Activated CD8-positive, alpha-beta memory T cell treated with anti-CD3 and anti-CD28 coated beads, Interleukin-2, amount 10 ng/mL, durations not matched to agents 7 days and 5 days (primary cell): ENCODE measurements at places on chromosomes 7 and 10.

- DNase-seq, result peak; percentile 47
Observed at GRCh38 chr10:50310560-50311174, 59.4 kb upstream of the ASAH2 start.

GRCh38 chr7:6536262-6537260 is 14.7 kb downstream of the GRID2IP start:
- no peak for DNase-seq

DNA sequence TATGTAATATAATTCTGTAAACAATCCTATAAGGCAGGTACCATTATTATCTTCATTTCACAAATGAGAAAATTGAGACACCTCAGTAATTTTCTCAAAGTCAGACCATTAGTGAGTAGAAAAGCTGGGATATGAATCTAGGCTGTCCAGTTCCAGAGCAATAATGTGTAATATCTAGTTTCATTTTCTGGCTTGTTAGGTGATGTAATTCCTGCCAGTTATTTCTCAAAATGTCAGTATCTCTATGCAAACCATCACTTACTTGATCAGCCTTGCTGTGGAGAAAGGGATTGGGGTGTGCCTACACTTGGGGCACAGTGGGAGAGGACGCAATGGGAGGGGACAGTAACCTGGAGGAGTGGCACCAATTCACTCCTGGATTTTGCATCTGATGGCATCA is 157.5 kb downstream of the LYZL1 start:
- no peak for DNase-seq

DNA sequence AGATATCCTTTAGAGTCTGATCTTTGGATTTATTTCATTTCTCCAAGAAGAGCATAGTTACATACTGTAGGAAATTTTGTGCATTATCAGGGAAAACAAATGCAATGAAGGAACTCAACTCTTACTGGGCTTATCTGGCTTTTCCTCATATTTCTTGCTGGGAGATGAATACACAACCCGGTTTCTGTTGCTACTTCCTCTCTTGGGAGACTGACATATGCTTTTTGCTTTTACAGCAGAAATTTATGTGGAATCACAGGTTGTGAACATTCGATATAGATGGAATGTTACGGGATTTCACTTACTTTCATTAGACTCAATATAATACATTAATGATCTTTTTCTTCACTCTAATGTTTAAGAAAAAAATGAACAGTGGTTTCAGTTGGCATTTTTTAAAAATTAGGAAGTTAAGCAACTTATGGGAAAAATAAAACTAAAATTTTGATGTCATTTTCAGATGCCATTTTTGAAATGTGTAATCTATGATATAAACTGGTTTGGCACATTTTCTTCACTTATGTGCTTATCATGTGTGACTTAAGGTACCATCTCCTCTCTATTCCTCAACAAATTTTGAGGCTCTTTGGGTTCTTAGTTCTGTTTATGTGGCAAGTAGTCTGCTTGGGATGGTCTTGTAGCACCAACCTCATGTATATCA is 7.1 kb downstream of the SND1 start:
- no peak for DNase-seq

DNA sequence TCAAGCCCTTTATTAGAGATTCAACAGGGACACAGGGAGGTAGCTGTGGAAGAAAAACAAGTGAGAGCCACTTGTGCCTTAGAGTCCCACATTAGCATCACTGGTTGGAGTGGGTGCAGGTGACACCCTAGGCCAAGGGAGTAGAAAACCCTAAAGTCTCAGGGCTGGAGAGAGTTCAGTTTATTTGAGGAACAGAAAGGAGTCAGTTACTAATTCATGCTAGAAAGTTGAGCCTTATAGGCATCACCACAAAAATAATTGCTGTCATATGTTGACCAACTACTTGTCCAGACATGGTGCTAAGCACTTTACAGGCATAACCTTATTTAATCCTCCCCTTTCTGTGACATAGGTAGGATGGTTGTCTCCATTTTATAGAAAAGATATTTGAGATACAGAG is 20.9 kb upstream of the ACSL5 start:
- DNase-seq, result no peak

GRCh38 chr7:91940171-91940570 is 491 bp upstream of the AKAP9 start:
- peak; percentile 53 for DNase-seq

DNA sequence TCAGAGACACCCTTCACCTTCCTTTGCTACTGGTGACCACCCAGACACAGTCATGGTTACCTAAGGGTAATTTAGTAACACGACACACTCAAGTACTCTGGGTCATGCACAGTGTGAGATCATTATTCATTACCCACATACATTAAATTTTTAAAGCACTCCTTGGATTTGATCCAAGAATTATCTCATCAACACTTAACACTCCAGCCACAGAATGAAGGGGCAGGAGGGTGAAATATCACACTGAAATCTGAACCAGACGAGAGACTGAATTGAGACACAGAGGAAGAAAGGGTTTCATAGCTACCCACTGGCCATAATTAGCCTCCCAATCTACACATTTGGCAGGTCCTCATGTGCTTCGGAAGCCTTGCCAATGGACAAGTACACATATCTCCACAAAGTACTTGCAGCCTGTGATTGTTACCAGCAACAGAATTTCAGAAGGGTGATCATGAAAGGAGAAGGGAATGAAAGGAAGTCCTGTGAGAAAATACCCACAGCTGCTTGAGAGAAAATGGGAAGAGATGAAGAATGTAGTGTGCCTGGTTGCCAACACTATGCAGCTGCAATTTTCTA is 189.3 kb downstream of the POLR1F start:
- DNase-seq, result no peak

- peak; percentile 67 for DNase-seq
Observed at GRCh38 chr7:130875265-130875741, 141.3 kb upstream of the KLF14 start.

DNA sequence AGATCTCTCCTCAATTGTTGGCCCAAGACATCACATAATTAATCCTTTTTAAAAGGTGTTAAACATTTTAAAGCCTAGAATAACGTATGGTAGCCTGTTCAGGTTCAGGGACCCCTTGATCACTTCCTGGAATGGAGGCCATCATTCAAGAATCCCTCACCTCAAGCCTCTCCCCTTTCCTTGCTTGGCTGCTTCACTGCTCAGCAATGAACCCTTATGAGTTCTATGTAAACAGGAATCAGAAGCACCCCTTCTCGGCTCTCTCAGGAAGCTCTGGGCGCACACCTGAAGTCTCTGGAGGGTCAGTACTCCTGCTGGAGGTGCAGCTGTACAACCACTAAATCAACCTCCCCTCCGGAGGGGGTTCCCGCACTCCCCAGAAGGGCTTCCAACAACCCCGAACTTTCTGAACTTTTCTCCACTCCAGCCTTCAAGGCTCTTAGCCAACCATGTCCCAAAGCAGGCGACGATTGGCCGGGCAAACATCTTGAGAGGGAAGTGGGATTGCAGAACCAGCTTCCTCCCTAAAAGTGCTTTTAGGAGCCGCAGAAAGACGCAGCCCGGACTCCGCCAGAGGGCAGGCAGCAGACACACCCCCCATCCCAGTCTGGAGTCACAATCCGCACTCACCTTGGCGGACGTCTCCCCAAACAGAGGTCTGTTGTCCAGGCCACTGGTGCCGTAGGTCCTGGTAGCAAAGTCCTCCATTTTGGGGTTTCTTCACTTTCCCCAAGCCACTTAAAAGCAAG is 562 bp downstream of the TMEM243 start:
- DNase-seq, result no peak

DNA sequence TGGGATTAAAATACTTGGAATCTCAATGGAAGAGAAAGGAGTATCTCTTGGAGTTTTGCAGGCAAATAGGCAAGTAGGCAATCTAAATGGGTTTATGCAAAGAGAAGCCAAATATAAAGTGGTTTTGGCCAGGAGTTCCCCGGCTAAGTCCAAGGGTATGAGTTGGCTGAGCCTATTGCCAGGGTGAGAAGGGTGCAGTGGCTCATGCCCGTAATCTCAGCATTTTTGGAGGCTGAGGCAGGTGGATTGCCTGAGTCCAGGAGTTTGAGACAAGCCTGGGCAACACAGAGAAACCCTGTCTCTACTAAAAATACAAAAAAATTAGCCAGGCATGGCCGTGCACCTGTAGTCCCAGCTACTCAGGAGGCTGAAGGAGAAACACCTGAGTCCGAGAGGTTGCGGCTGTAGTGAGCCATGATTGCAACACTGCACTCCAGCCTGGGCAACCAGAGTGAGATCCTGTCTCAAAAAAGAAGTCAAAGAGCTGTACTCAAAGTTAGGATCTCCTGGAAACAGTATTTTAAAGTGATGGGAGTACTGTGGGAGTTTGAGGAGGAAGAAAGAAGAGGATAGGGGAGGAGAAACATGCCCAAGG is 130.4 kb upstream of the RAB18 start:
- no peak for DNase-seq

GRCh38 chr10:1230592-1231275 is 174.5 kb downstream of the WDR37 start:
- no peak for DNase-seq

- DNase-seq, result no peak
Observed at GRCh38 chr7:150388306-150388705, 9.2 kb downstream of the ZNF775 start.

- DNase-seq, result no peak
Observed at GRCh38 chr7:133815611-133816210, 311.4 kb upstream of the LRGUK start.

DNA sequence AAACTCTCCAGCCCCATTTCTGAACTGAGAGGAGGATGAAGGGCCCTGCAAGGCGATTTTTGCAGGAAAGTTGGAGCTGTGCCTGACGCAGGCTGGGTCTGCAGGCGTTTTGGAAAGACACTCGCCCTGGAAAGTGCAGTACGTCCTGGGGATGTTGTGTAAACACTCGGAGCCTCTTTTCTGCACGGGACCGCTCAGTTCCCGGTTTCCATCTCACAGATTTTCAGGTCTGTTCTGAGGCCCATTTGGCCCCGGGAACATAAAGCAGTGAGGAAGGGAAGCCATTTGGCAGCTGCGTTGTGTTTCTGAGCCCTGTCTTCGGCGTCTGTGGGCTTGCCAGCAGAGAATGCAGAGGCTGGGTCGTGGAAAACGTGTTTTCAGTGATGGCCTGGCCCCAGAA is 655.0 kb upstream of the MGMT start:
- DNase-seq, result no peak

- DNase-seq, result no peak
Observed at GRCh38 chr10:48667960-48668590, 16.6 kb upstream of the WDFY4 start.

DNA sequence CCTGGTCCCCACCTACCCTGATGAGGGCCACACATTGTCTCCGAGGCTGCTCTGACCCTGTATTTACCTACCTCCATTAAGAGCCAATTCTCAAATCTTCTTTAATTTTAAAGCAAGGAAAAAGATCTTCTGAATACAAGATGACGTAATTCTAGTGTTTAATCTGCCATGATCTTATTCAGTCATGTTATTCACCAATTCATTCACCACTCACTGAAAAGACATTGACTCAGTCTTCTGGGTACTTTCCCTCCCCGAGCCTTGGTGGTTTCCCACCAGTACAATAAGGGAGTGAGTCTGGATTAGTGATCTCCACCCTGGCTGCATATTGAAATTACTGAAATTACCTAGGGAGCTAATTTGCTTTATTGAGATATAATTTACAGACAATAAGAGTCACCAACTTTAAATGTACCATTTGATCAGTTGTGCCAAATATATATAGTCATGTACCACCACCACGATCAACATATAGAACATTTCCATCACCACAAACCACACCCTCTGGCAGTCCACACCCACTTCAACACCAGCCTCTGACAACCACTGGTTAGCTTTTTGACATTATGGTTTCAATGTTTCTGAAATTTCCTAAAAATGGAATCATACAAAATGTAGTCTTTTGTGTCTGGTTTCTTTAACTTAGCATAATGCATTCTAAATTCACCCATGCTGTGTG is 117.5 kb upstream of the UNC5B start:
- peak; percentile 37 for DNase-seq

GRCh38 chr7:55970978-55971377 is 6.6 kb downstream of the NIPSNAP2 start:
- no peak for DNase-seq

DNA sequence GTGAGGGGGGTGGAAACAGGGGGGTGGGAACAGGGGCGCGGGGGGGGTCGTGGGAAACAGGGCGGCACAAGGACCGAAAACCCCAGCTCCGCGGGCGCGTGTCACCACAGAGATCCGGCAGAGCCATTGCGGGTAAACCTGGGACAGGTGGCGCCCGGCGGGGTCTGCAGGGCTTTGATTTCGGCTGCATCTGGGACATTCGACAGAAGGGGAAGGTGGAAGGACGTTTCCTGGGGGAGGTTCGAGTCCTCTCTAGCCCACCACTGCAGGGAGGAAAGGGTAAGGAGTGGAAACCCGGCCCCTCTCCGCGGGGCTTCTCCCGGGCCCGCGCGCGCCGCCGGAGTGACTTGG is 7.5 kb downstream of the NKX2-3 start:
- no peak for DNase-seq

GRCh38 chr7:2019711-2020511 is 212.8 kb downstream of the MAD1L1 start:
- no peak for DNase-seq

- no peak for DNase-seq
Observed at GRCh38 chr10:9166770-9167169, 1112.3 kb downstream of the GATA3 start.
